ENCODE measurements at places on chromosomes 12 and 14. TPM values are rescaled to one million over a fixed set of nuclear protein-coding genes. Genes with fewer than 3 reads are reported as not detected.

DNA sequence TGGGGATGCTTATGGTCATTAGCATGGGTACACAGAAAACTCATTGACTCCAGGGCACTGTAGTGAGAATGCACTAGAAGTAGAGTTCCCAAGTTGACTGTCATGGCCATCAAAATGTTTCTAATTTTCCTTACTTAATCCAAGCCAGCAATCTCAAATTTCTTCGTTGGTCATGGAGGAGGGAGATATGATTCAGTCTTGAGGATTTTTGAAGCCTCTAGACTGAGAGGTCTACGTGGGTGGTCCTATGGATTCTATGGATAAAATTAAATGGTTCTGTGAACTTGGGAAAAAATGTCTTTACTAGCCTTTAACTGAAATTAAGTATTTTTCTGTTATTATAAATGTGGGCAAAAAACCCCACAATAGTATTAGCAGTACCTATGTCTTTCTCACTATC, 508.5 kb downstream of the FUT8 start:
- DNase-seq, result no peak
- no peaks in the 10 kb centered on the region for H3K27me3 ChIP-seq
- H3K4me1 ChIP-seq, result no peaks in the 10 kb centered on the region
- H3K4me3 ChIP-seq, result no peak overlapping the region
- H3K36me3 ChIP-seq, result no peaks in the 10 kb centered on the region

- H3K27ac ChIP-seq, result no peak within 1 kb of the TSS
- peaks cover 8% of the 10 kb centered on the region for H3K27me3 ChIP-seq
- no peaks in the 10 kb centered on the region for H3K36me3 ChIP-seq
- H3K4me3 ChIP-seq, result no peak within 1 kb of the TSS
Measured at GRCh38 chr12:54984658-54985376, at the start of gene TESPA1. Gene TESPA1 (minus strand): TSS chr12:54984762. CDS start chr12:54974562, 10,200 bp downstream.

- peaks cover 7% of the 10 kb centered on the region for H3K36me3 ChIP-seq
- H3K4me1 ChIP-seq, result peaks cover 12% of the 10 kb centered on the region
- DNase-seq, result no peak
- no peak overlapping the region for H3K4me3 ChIP-seq
- no peak overlapping the region for H3K27ac ChIP-seq
Measured at GRCh38 chr12:75807494-75807893, 224.1 kb downstream of the PHLDA1 start.

DNA sequence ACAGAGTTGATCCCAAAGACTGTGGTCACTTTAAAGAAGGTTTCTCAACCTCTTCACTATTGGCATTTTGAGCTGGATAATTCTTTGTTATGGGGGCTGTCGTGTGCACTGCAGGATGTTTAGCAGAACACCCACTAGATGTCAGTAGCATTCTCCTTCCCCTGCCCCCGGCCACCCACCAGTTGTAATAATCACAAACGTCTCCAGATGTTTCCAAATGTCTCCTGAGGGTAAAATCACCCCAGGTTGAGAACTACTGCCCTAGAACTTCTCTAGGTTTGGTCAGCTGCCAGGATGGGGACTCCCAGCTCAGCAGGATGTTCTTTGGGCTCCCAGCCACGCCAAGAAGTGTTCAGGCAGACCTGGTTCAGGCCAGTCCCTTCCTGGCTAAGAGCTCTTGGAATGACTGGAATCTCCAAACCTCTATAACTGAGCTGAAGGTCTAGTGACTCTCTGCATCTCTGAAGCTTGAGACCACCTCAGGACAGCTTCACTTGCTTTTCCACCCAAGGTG, 12.5 kb upstream of the AJUBA start:
- no peak overlapping the region for H3K4me3 ChIP-seq
- H3K4me1 ChIP-seq, result peaks cover 15% of the 10 kb centered on the region
- no peaks in the 10 kb centered on the region for H3K27me3 ChIP-seq
- DNase-seq, result no peak

GRCh38 chr14:91261115-91261514, 16.6 kb upstream of the GPR68 start:
- no peaks in the 10 kb centered on the region for H3K36me3 ChIP-seq
- peaks cover 7% of the 10 kb centered on the region for H3K4me1 ChIP-seq
- H3K27ac ChIP-seq, result no peak overlapping the region
- H3K4me3 ChIP-seq, result no peak overlapping the region
- H3K27me3 ChIP-seq, result peaks cover 30% of the 10 kb centered on the region

DNA sequence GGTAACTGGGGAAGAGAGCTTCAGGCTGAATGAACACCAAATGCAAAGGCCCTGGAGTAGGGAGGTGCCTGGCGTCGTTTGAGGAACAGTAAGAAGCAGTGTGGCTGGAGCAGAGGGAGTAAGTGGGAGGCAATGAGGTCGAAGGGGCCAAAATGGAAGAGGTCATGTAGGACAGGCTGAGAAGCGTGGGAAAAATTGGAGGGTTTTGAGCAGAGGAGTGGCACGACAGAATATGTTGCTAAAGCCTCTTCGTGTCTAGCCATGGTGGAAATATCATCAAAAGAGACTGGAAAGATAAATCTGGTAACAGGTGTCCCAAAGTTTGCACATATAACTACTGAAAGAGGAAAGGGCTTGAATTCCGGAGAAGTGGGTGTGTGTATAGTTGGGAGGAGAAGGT, 1.9 kb downstream of the TRIM9 start:
- DNase-seq, result no peak
- peaks cover 8% of the 10 kb centered on the region for H3K27me3 ChIP-seq
- H3K4me1 ChIP-seq, result peaks cover 36% of the 10 kb centered on the region
- H3K4me3 ChIP-seq, result peak overlapping the region; percentile 87

GRCh38 chr12:122830517-122831214, 4.6 kb upstream of the HIP1R start:
- no peak overlapping the region for H3K4me3 ChIP-seq
- no peaks in the 10 kb centered on the region for H3K36me3 ChIP-seq
- H3K27ac ChIP-seq, result no peak overlapping the region
- peaks cover 5% of the 10 kb centered on the region for H3K27me3 ChIP-seq
- H3K4me1 ChIP-seq, result peaks cover 25% of the 10 kb centered on the region
- DNase-seq, result no peak

- no peaks in the 10 kb centered on the region for H3K36me3 ChIP-seq
- H3K27ac ChIP-seq, result no peak overlapping the region
- peak; percentile 95 for DNase-seq
- no peaks in the 10 kb centered on the region for H3K27me3 ChIP-seq
- H3K4me3 ChIP-seq, result peak overlapping the region; percentile 68
Measured at GRCh38 chr14:104932676-104933631, 8.3 kb downstream of the PLD4 start.

GRCh38 chr12:75892731-75893408, 138.7 kb downstream of the PHLDA1 start:
- no peaks in the 10 kb centered on the region for H3K36me3 ChIP-seq
- H3K27me3 ChIP-seq, result no peaks in the 10 kb centered on the region
- no peak overlapping the region for H3K4me3 ChIP-seq
- peaks cover 31% of the 10 kb centered on the region for H3K4me1 ChIP-seq

DNA sequence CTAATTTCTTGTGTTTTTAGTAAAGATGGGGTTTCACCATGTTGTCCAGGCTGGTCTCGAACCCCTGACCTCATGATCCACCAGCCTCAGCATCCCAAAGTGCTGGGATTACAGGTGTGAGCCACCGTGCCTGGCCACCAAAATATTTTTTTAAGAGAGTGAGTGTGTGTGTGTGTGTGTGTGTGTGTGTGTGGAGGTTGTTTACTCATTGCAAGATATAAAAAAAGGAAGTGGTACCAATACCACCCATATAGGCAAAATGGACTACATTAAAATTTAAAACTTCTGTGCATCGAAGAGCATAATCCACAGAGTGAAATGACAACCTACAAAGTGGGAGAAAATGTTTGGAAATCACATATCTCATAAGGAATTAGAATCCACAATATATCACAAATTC, 15.5 kb upstream of the CLEC2A start:
- no peak for DNase-seq
- H3K4me3 ChIP-seq, result no peak overlapping the region
- no peaks in the 10 kb centered on the region for H3K4me1 ChIP-seq
- no peaks in the 10 kb centered on the region for H3K36me3 ChIP-seq
- H3K27ac ChIP-seq, result no peak overlapping the region
- H3K27me3 ChIP-seq, result peaks cover 7% of the 10 kb centered on the region

- H3K4me3 ChIP-seq, result no peak overlapping the region
- no peak overlapping the region for H3K27ac ChIP-seq
- no peak for DNase-seq
- H3K4me1 ChIP-seq, result no peaks in the 10 kb centered on the region
Measured at GRCh38 chr12:109930028-109930800, 30.1 kb downstream of the TCHP start.

GRCh38 chr14:57493467-57494181, at the start of gene CCDC198:
Gene CCDC198 (minus strand): TSS chr14:57493857. CDS start chr14:57493715, 142 bp downstream.
- H3K4me3 ChIP-seq, result no peak within 1 kb of the TSS
- no peaks in the 10 kb centered on the region for H3K4me1 ChIP-seq
- no peaks in the 10 kb centered on the region for H3K36me3 ChIP-seq
- no peak within 1 kb of the TSS for H3K27ac ChIP-seq

DNA sequence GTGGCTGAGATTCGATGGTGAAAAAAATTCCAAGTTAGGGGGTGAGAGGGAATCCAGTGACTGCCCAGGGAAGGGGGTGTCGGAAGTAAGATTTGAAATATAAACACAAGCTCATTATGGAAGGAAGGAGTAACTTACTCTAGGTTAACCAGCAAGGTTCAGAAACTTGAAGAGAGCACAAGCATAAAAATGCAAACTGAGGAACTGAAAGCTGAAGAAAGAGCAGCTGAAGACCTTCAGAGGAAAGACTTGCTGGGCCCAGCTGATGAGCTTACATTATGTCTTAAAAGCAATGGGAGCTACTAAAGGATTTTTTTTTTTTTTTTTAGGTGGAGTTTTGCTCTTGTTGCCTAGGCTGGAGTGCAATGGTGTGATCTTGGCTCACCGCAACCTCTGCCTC, 189.7 kb upstream of the GRIN2B start:
- no peak overlapping the region for H3K27ac ChIP-seq
- H3K36me3 ChIP-seq, result no peaks in the 10 kb centered on the region
- DNase-seq, result no peak
- H3K27me3 ChIP-seq, result no peaks in the 10 kb centered on the region
- no peak overlapping the region for H3K4me3 ChIP-seq

- peaks cover 6% of the 10 kb centered on the region for H3K4me1 ChIP-seq
- H3K27ac ChIP-seq, result no peak overlapping the region
- no peak overlapping the region for H3K4me3 ChIP-seq
- no peak for DNase-seq
- H3K27me3 ChIP-seq, result no peaks in the 10 kb centered on the region
Measured at GRCh38 chr12:79973801-79974200, 38.9 kb upstream of the PPP1R12A start.

DNA sequence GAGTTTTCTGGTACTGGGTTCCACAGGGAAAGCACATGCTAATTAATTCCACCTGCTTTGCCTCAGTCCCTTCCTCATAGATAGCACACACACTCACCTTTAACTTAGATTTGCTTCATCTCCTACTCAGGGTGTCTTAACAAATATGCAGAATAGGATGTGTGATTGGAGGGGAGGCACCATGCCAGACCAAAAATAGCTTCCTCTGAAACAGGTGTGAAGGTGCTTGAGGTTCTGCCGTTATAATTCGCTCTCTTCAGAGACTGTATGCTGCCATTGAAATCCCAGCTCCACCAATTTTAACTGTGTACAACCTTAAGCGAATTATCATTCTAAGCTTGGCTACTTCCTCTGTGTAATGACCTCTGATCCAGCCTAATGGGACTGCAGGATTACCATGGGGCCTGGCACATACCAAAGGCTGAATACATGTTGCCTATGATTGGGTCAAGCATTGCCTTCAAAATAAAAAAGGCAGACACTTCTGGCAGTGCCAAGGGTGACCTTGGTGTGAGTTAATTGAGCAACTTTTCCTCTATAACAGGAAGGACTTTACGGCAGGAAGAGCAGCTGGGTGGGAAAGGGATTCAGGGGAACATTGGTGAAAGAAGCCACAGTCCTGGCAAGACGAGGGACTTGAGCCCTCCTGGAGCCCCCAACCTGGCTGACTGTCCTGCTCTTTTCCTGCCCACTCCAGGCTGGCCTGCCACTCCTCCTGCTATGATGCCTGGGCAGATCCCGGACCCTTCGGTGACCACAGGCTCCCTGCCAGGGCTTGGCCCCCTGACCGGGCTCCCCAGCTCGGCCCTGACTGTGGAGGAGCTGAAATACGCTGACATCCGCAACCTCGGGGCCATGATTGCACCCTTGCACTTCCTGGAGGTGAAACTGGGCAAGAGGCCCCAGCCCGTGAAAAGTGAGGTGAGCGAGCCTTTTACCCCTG, 9.7 kb downstream of the JDP2 start:
- peaks cover 28% of the 10 kb centered on the region for H3K4me1 ChIP-seq
- no peak overlapping the region for H3K27ac ChIP-seq
- H3K27me3 ChIP-seq, result no peaks in the 10 kb centered on the region
- H3K36me3 ChIP-seq, result peaks cover 53% of the 10 kb centered on the region
- no peak for DNase-seq

GRCh38 chr14:90062127-90062794, 467 bp downstream of the KCNK13 start:
- H3K36me3 ChIP-seq, result no peaks in the 10 kb centered on the region
- H3K4me3 ChIP-seq, result peak overlapping the region; percentile 65
- H3K27ac ChIP-seq, result no peak overlapping the region
- H3K27me3 ChIP-seq, result peaks cover 68% of the 10 kb centered on the region

GRCh38 chr12:116306506-116306905, 29.0 kb upstream of the MED13L start:
- H3K27me3 ChIP-seq, result no peaks in the 10 kb centered on the region
- no peak overlapping the region for H3K27ac ChIP-seq
- no peak for DNase-seq
- no peaks in the 10 kb centered on the region for H3K4me1 ChIP-seq
- no peak overlapping the region for H3K4me3 ChIP-seq

CD163L1 gene
- total RNA-seq, result 1.8 TPM

SERPINA12 gene
- total RNA-seq, result not detected

OVCH1 gene
- 0.52 TPM for total RNA-seq

YLPM1 gene
- 88.4 TPM for total RNA-seq

OLR1 gene
- not detected for total RNA-seq

SAMD15 gene
- total RNA-seq, result 1.9 TPM

SETD3 gene
- total RNA-seq, result 49.1 TPM

ARHGEF40 gene
- total RNA-seq, result 126 TPM

MUCL1 gene
- not detected for total RNA-seq

MYO1H gene
- total RNA-seq, result not detected

DENND5B gene
- 17.8 TPM for total RNA-seq

CMA1 gene
- not detected for total RNA-seq

FNTB gene
- total RNA-seq, result 23.2 TPM

ZDHHC22 gene
- total RNA-seq, result 0.16 TPM

WDHD1 gene
- 8.0 TPM for total RNA-seq

AICDA gene
- total RNA-seq, result not detected
